ENCODE measurements at places on chromosomes 5 and 9. TPM values are rescaled to one million over a fixed set of nuclear protein-coding genes. Genes with fewer than 3 reads are reported as not detected.
A peak's percentile ranks its signal among the peaks of the same experiment; 100 is the strongest.

Gene TRAPPC13
- total RNA-seq = 28.6 TPM

Gene SPINK13
- total RNA-seq = not detected

Gene CERCAM
- total RNA-seq = 29.4 TPM

Gene ITGA2
- 3.6 TPM for total RNA-seq

Gene CHD1
- total RNA-seq = 51.4 TPM

Gene FSD1L
- total RNA-seq = 5.9 TPM

Gene SLC30A5
- 76.7 TPM for total RNA-seq

Gene C9orf43
- total RNA-seq = 1.0 TPM

Gene PCDHAC2
- total RNA-seq = 2.5 TPM

Gene PLEKHG4B
- total RNA-seq = 5.5 TPM

Gene ESM1
- total RNA-seq = not detected

DNA sequence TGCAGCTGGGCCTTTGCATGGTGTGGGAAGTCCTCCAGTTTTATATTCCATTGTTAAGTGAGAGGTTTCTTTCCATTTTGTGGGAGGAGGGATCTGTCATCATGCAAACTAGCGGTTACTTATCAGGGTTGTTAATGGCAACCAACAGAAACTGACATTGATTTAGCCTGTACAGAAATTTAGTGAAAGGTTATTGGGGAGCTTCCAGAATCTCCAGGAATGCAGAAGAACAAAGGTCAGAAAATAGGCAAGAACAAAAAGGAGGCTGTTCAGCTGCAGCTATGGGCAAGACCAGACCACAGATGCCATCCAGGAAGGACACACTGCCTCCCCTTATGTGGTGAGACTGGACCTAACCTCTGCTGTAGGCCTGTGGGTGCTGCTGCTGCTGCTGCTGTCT is 395.8 kb downstream of the KDM4C start:
- H3K27ac ChIP-seq = no peak overlapping the region
- DNase-seq = no peak
- no peaks in the 10 kb centered on the region for H3K36me3 ChIP-seq
- peaks cover 8% of the 10 kb centered on the region for H3K4me1 ChIP-seq
- no peak overlapping the region for H3K4me3 ChIP-seq
- no peaks in the 10 kb centered on the region for H3K27me3 ChIP-seq

DNA sequence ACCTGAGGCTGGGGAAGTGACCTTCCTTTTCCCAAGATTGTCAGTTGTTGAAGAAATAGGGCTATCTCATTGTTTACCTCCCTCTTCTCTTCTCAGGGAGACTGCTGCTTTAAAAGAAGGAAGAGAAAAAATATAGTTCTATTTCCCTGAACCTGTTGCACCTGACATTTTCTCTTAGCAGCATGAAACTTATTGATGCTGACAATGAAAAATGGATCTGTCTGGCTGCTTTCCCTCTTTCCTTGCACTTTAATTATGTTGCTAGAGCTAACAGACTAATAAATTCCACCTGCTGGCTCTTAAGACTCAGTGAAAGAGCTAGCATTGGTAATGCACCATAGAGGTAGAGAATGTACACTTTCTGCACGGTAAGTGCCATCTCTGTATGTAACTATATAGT is 6.2 kb upstream of the CKMT2 start:
- H3K27ac ChIP-seq = no peak overlapping the region
- no peaks in the 10 kb centered on the region for H3K27me3 ChIP-seq
- no peaks in the 10 kb centered on the region for H3K36me3 ChIP-seq
- no peak overlapping the region for H3K4me3 ChIP-seq
- no peak for DNase-seq

DNA sequence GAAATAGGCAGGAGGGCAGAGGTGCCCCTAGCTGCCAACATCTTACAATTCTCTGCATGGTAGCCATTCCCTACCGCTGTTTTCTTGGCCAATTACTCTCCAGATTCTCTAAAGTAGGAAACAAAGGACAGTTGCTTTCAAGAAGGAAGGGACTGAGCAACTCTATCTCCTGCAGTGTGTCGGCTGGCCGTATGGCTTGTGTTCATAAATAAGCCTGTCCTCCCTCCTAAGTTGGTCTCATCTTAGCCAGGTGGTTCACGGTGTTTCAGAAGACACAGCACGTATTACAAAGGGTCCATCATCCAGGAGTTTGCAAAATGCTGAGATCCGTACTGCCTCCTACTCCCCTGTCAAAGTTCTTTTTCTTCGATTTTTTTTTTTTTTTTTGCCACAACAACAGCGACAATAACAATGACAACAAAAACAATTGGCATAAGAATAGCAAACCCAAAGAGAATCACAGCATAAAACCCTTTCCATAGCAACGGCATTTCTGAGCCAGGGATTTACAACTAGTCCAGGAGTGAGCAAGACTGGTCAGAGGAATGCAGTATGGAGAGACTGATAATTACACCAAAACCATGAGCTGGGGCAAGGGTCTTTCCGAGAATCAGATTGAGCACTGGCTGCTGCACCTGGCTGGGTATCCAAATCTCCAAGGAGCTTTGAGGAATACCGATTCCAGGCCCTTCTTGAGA is 212.8 kb downstream of the SLIT3 start:
- no peak for DNase-seq
- H3K27me3 ChIP-seq = no peaks in the 10 kb centered on the region
- H3K4me3 ChIP-seq = no peak overlapping the region
- H3K27ac ChIP-seq = no peak overlapping the region
- H3K36me3 ChIP-seq = no peaks in the 10 kb centered on the region

DNA sequence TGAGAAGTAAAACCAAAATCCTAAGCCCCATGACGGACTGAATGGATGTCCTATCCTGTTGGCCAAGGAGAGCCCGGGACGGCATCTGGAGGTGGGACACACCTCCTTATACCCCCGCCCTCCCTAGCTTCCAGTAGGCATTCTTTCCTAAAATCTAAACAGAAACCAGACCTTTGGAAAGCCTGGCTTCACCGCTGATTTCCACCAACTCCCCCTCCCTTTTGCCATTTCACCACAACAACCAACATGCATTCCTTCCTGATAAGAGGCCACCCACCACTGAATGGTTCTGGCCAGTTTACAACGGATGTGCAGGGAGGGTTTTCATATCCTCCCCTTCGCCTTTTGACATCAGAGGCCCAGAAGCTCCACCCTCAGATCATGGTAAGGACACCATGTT is 9.2 kb upstream of the RARS1 start:
- no peak overlapping the region for H3K4me3 ChIP-seq
- no peaks in the 10 kb centered on the region for H3K36me3 ChIP-seq
- H3K4me1 ChIP-seq = no peaks in the 10 kb centered on the region
- DNase-seq = no peak

DNA sequence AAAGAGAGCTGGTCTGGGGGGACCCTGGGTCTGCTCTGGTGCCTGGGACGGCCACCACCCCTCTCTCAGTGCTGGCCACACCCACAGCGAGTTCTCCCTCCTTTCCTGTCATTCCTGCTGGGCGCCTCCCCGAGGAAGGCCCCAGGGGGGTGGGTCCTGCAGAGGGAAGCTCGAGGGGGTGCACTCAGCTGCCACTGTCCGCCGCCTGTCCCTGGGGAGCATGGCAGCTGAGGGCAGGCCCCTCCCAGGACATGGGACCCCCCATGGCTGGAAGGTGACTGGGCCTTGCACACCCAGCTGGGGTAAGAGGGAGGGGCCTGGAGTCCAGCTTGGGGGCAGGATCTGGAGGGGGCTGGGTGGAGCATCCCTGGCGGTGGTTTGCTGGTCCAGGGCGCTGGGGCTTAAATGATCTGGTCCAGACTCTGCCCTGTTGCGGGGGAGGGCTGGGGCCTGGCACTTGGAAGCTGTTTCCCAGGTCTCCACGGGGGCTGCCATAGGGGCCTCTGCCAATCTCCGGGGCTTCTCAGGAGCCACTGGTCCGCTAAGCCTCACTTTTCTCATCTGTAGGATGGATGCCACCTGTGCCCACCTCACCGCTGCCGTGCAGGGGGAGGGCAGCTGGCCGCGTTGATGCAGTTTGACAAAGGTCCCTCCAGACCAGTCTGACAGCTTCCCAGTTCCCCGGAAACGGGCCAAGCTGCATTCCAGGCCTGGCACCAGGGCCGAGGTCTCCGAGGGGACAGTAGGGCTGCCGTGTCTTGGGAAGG is 6.0 kb upstream of the SLC2A6 start:
- H3K27me3 ChIP-seq = no peaks in the 10 kb centered on the region
- no peaks in the 10 kb centered on the region for H3K36me3 ChIP-seq
- no peak overlapping the region for H3K4me3 ChIP-seq
- peaks cover 9% of the 10 kb centered on the region for H3K4me1 ChIP-seq

GRCh38 chr5:105874316-105874715 is 1796.4 kb downstream of the EFNA5 start:
- H3K27ac ChIP-seq = no peak overlapping the region
- H3K4me1 ChIP-seq = no peaks in the 10 kb centered on the region
- H3K36me3 ChIP-seq = no peaks in the 10 kb centered on the region
- no peak overlapping the region for H3K4me3 ChIP-seq
- no peaks in the 10 kb centered on the region for H3K27me3 ChIP-seq

- H3K27ac ChIP-seq = peak overlapping the region; percentile 13
- H3K27me3 ChIP-seq = no peaks in the 10 kb centered on the region
- no peak for DNase-seq
- H3K4me1 ChIP-seq = no peaks in the 10 kb centered on the region
- no peak overlapping the region for H3K4me3 ChIP-seq
- H3K36me3 ChIP-seq = no peaks in the 10 kb centered on the region
Observed at GRCh38 chr9:107215381-107215780, 67.7 kb upstream of the RAD23B start.

GRCh38 chr5:39494534-39494933 is 69.8 kb upstream of the DAB2 start:
- no peak overlapping the region for H3K4me3 ChIP-seq
- H3K27ac ChIP-seq = no peak overlapping the region
- no peaks in the 10 kb centered on the region for H3K36me3 ChIP-seq
- no peaks in the 10 kb centered on the region for H3K27me3 ChIP-seq
- no peak for DNase-seq
- H3K4me1 ChIP-seq = no peaks in the 10 kb centered on the region

DNA sequence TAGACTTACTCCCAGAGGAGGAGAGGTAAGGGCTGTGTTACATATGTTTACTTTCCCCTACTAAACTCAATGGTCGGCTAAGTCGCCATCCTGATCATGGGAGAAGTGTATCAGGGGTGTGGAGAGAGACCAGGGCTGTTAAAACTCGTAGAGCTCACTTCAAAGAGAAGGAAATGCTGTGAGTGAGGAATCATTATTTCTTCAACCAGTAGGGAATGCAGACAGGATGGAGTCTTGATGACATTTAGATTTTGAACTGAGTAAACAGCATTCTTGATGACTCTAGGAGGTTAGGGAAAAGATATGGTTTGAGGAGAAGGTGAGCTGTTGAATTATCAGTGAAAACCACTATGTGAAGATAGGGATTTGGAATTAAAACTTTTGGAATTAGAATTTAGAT is 17.3 kb downstream of the RECK start:
- H3K27me3 ChIP-seq = no peaks in the 10 kb centered on the region
- DNase-seq = no peak
- no peak overlapping the region for H3K27ac ChIP-seq
- H3K36me3 ChIP-seq = no peaks in the 10 kb centered on the region

- no peaks in the 10 kb centered on the region for H3K4me1 ChIP-seq
- no peak overlapping the region for H3K4me3 ChIP-seq
- peaks cover 12% of the 10 kb centered on the region for H3K36me3 ChIP-seq
- no peak overlapping the region for H3K27ac ChIP-seq
- DNase-seq = no peak
- H3K27me3 ChIP-seq = no peaks in the 10 kb centered on the region
Observed at GRCh38 chr5:113548396-113548795, 34.9 kb downstream of the YTHDC2 start.

GRCh38 chr9:71524516-71524915 is 243.8 kb downstream of the CEMIP2 start:
- H3K36me3 ChIP-seq = no peaks in the 10 kb centered on the region

GRCh38 chr5:11903614-11904264 is 507 bp downstream of the CTNND2 start:
- H3K4me1 ChIP-seq = no peaks in the 10 kb centered on the region
- no peak overlapping the region for H3K4me3 ChIP-seq
- no peaks in the 10 kb centered on the region for H3K36me3 ChIP-seq
- H3K27ac ChIP-seq = no peak overlapping the region

- H3K4me3 ChIP-seq = no peak overlapping the region
- H3K27ac ChIP-seq = no peak overlapping the region
- peaks cover 12% of the 10 kb centered on the region for H3K4me1 ChIP-seq
- DNase-seq = no peak
Observed at GRCh38 chr9:122229485-122229837, 704 bp upstream of the LHX6 start.

DNA sequence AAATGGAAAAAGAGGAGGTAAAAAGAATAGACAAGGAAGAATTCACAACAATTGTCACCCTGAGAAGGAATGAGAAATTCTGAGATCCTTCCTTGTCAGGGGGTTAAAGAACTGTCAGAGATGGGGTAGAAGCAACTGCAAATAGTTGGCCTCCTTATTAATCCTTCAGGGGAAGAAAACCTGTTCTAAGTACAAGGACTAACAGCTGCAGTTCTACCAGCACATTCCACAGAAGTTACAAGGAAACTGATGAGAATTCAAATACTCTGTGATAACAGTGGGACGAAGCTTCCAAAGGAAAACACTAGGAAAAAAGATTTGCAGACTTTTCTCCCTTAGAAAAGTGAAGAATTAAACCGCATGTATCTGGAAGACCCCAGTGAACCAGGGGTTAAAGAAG is 93.7 kb downstream of the OR2K2 start:
- no peaks in the 10 kb centered on the region for H3K36me3 ChIP-seq
- H3K27ac ChIP-seq = no peak overlapping the region
- no peak for DNase-seq
- H3K4me3 ChIP-seq = no peak overlapping the region

DNA sequence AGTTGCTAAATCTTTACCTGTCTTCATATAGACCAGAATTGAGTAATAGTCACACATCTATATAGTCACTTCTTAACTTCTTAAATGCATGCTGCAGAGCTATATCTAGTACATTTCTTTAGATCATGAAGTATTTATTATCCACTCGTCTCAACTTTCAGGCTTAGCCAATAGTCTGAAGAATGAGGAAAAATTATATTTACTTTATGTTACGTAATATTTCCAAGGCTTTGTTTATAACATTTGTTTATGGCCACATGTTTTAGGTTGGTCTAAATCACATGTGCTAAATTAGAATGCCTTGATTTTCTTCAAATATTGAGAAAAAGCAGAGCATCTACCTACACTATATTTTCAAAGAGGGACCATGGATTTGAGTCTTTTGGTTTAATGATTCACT is 47.2 kb upstream of the RGMB start:
- no peaks in the 10 kb centered on the region for H3K36me3 ChIP-seq
- H3K27ac ChIP-seq = no peak overlapping the region
- no peak overlapping the region for H3K4me3 ChIP-seq
- H3K4me1 ChIP-seq = no peaks in the 10 kb centered on the region

DNA sequence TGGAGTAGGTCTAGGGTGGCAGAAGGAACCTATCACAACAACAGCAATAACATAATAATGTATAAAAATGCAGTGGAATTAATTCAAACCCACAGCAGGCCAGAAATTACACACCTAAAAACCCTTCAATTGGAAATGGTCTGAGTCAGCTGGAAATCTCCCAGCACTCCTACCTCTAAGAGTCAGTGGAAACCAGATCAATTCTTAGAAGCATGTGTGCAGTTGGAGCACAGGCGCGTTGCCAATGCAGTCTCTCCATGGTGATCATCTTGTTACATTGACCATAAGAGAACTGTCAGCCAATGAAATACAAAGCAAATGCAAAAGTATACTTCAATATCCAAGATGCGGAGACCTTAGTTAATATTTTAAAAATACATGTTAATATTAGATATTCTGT is 15.1 kb upstream of the CSNK1G3 start:
- no peak overlapping the region for H3K27ac ChIP-seq
- DNase-seq = peak; percentile 15
- no peak overlapping the region for H3K4me3 ChIP-seq
- H3K36me3 ChIP-seq = no peaks in the 10 kb centered on the region

- H3K4me3 ChIP-seq = no peak overlapping the region
- H3K27me3 ChIP-seq = no peaks in the 10 kb centered on the region
- peaks cover 13% of the 10 kb centered on the region for H3K36me3 ChIP-seq
- H3K4me1 ChIP-seq = peaks cover 17% of the 10 kb centered on the region
- no peak for DNase-seq
- peak overlapping the region; percentile 83 for H3K27ac ChIP-seq
Observed at GRCh38 chr5:180785121-180785781, 17.4 kb downstream of the MGAT1 start.
